Heart right ventricle (tissue), 16 donors: ENCODE measurements at places on chromosomes 4 and X. TPM values are rescaled to one million over a fixed set of nuclear protein-coding genes. Genes with fewer than 3 reads are reported as not detected.

AFF2 gene
- total RNA-seq: not detected

GRXCR1 gene
- total RNA-seq: not detected

PROM1 gene
- 12.3 TPM for total RNA-seq

CXCR3 gene
- not detected for total RNA-seq

NSUN7 gene
- total RNA-seq: not detected

DGKK gene
- total RNA-seq: not detected

GPAT3 gene
- 40.3 TPM for total RNA-seq

ADH7 gene
- not detected for total RNA-seq

FGF2 gene
- total RNA-seq: 8.3 TPM

LRP2BP gene
- 3.2 TPM for total RNA-seq

GLRB gene
- 12.1 TPM for total RNA-seq

C4orf36 gene
- not detected for total RNA-seq

CT45A2 gene
- not detected for total RNA-seq

COL4A6 gene
- 10.8 TPM for total RNA-seq

TKTL1 gene
- 6.8 TPM for total RNA-seq

PAGE5 gene
- total RNA-seq: not detected

GC gene
- not detected for total RNA-seq

NLRP2B gene
- not detected for total RNA-seq

TAF7L gene
- not detected for total RNA-seq

MAGED4 gene
- total RNA-seq: not detected

NAA11 gene
- total RNA-seq: not detected

MAGEA12 gene
- total RNA-seq: not detected

MAGEA4 gene
- total RNA-seq: not detected

CCDC158 gene
- total RNA-seq: 0.60 TPM

IL2RG gene
- 2.3 TPM for total RNA-seq

ZNF275 gene
- total RNA-seq: 7.7 TPM

RHOXF1 gene
- total RNA-seq: not detected

ADH6 gene
- not detected for total RNA-seq

GABRG1 gene
- not detected for total RNA-seq

TMSB15A gene
- total RNA-seq: not detected

ZNF732 gene
- not detected for total RNA-seq

PNMA6F gene
- total RNA-seq: not detected

MTHFD2L gene
- total RNA-seq: 14.4 TPM

ETDB gene
- not detected for total RNA-seq
